ENCODE measurements at places on chromosomes 7 and 10.

DNA sequence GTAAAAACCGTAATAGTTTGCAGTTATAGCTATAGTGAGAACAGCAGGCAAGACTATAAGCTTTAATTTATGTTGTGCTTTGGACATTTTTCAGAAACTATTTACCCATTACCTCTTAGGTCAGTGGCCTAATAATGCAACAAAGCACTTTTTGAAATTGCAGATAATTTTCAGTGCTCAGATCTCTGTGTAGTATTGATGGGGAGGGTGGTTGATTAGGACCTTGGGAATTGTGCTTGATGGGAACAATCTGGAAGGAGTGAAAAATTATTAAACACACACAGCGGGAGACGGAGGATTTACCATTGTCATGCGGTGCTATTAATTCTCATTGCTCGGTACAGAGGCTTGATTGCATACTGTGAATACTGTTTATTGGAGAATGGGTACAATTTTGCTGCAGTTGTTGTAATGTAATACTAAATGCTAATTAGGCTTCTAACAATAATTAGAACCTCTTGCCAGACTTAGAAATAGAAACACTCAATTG is 304.8 kb downstream of the LRMDA start:
- DNase-seq, result no peak

DNA sequence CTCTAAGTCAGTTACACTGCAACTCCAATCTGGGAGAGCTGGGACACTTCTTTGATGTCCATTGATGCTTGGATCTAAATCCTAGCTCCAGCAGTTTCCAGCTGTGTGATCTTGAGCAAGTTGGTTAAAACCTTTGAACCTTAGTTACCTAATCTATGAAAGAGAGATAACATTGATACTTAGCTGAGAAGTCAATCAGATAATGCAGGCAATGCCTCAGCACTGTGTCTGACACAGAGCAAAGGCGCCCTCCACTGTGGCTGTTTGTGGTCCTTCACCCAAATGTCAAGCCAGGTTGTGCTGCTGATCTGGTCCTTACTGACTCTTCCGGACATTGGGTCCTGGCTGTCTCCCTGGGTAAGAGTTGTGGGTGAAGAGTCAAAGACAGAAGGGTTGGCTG is 20.2 kb downstream of the DNTT start:
- DNase-seq, result no peak

- DNase-seq, result no peak
Observed at GRCh38 chr7:157690833-157691585, 354.2 kb downstream of the DNAJB6 start.

DNA sequence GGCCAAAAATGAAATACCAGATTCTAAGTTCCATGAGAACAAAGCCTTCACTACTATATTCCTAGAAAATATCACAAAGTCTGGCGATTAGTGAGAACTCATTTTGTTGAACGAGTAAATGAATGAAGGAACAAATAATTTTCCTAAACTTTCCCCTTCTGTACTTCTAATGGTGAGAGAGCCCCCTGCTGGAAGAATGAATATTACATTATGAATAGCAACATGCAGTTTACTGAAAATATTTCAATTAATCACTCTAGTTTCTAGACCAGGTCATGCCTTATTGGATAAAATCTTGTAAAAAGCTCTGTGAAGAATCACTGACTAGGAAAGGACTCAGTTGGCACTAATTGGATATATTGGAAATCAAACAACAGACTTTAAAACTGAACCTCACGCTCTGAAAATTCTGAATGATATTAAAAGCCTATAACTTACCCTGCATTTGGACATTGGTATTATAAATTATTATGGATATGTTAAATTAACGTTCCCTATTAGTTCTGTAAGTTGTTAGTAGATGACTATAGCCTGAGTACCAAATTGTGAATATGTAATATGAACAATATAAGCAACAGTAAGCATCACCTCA is 32.4 kb upstream of the MTPN start:
- DNase-seq, result no peak

GRCh38 chr7:135822376-135822775 is 73.8 kb upstream of the FAM180A start:
- DNase-seq, result no peak

DNA sequence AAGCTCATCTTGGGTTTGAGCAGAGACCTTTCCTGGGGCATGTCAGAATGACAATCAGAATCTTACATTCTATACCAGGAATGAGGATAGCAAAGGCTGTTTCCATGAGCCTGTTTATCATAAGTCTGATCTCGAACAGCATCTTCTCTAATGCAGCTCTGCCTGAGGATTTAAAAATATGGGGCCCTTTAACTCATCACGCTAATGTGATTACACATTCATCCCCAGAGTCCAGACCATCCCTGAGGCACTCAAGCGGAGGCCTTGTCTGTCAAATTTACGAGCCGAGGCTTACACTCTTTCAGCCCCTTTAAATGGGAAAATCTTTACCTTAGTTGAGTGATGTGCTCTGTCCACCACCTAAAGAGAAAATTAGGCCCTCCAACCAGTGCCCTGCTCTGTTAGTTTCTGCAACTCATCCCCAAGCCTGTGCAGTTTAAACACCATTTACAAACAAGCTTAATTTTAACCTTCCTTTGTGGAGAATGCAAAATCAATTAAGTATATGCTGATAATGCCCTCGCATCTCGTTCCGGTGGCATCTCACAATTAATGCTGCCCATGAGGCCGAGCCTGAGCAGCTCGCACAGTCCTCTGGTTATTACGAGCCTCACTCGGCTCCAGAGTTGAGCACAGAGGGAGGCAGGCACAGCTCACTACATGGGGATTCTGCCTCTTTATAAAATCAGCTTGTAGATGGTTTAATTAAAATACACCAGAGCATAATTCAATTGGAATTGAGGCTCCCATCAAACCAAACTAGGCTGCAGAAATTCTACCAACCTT is 16.0 kb downstream of the CHST15 start:
- DNase-seq, result no peak

DNA sequence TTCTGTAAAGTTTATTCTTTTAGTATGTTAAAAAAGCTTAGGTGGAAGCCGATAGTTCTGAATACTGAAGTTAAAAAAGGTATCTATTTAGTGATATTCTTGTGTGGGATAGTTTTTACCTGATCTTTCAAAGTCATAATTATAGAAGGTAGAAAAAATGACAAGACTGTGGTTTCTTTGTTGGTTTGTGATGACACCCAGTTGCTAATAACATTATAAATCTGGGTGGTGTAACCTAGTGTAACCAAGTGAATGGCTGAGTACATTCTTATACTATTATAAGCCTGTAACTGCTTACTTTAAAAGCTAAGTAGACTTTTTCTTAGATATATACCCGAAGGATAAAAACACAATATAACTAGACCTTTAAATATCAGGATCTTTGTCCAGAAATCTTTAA is 2.3 kb downstream of the CDK13 start:
- DNase-seq, result no peak

- DNase-seq, result no peak
Observed at GRCh38 chr7:92785923-92786322, 50.5 kb downstream of the CDK6 start.

DNA sequence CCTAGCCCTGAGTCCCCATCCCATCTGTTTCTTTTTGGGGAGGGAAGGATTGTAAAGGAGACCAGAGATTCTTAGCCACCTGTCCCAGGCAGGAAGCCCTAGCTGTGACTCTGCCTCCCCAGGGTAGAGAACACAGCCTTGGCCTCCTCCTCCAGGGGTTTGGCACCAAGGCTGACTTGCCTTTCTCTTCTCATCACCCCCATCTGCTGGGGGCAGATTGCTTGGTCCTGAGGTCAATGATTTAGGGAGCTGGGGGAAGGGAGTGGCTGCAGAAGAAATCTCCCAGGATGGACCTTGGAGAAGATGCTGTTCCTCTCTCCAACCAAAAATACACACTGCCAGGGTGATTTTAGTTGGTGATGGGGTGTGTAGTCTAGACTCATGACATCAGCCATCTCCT is 2.6 kb upstream of the MNX1 start:
- DNase-seq, result no peak

DNA sequence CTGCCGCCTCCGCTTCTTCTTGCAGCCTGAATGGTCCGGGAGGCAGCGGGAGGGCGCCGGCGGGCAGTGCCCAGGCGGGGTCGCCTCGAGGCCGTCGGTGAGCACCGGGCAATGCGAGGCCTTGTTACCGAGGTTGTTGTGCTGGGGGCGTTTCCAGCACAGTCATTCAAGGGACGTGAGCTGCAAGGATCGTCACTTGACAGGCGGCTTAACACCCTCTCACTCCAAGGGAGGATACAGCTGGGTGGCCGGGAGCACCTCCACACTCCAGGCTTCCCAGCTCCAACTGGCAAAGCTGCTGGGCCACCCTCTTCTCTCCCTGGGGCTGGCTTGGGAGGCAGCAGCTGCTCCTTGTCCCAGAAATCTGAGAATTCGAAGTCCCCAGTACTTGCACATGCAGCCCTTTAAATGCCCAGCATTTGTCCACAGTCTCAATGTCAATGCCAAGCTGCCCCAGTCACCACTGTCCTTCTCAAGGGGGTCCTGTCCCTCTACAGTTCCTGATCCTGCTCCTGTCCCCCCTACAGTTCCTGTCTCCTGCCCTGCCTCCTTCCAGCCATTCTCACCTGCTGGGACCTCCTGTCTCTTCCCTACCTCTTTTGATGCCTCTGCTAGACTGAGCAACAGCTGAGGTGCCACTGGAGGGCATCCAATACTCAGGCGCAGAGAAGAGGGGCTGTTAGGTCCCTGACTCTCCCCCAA is 4.4 kb upstream of the HOXA11 start:
- DNase-seq, result no peak

- DNase-seq, result no peak
Observed at GRCh38 chr7:127928852-127929251, 102.4 kb downstream of the LRRC4 start.

DNA sequence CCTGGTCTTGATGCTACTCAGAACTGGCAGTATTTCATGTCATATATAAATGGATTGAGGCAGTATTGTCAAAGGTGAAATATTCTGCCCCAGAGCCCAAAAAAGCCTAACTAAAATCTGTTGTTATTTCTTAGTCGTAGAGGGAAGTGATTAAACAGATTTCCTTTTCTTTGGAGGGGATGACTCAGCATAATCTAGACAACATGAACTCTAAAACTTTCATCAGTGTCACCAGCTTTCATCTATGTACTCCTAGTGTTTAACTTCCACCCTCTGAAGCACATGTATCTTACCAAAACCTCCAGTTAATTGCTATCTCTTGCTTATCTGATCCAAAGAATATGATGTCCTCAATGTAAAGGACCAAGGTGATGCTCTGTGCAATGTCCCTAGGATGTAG is 97.1 kb upstream of the ARID5B start:
- DNase-seq, result no peak

- no peak for DNase-seq
Observed at GRCh38 chr7:78850093-78850740, 603.2 kb downstream of the MAGI2 start.

- DNase-seq, result no peak
Observed at GRCh38 chr7:144670218-144670617, 165.6 kb downstream of the TPK1 start.

GRCh38 chr7:90181485-90181884 is 27.2 kb downstream of the STEAP1 start:
- DNase-seq, result no peak

DNA sequence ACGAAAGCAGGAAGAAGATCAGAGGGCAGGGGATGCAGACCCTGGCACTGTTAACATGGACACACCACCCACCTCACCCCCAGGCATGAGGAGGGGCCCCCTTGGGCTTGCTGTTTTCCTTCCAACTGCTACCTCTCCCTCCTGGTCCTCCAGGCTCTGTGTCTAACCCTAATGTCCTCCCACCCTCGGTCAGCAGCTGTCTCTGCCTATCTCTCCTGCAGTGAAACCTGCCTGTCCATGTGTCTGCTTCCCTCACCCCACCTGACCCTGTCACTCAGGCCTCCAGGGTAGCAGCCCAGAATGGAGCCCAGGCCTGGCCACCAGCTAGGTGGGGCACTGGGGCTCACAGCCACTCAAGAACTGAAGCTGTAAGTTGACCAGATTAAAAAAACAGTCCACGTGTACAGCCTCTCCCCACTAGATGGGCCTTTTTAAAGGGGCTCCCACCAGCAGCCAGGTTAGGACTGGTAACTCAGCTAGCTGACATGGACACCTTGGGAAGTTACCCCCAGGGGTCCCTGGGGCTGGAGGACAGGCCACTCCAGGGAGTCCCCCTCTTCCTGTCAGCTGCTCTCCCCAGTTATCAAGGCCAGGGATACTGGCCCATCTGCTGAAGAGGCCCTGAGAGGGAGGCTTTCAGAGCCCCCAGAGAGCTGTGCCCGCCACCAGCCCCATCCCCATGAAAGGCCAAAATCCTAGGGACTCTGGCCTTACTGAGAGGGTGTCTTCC is 1.5 kb downstream of the SMARCD3 start:
- DNase-seq, result no peak

DNA sequence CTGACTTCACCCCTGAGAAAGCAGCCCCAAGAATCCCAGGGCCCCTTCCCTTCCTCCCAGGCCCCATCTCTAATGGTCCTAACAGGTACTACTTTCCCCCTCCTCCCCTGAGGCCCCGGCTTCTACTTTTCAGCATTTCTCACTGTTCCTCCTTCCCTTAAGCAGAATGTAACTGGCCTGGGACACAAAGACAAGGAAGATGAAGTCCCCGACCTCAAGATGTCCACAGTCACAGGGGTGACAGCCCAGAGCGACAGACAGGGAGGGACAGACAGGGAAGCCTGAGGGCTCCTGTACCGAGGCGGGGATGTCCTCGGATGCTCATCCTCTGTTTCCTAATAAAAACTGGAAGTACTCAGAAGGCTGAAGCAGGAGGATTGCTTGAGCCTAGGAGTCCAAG is 11.6 kb downstream of the AOC1 start:
- DNase-seq, result no peak

DNA sequence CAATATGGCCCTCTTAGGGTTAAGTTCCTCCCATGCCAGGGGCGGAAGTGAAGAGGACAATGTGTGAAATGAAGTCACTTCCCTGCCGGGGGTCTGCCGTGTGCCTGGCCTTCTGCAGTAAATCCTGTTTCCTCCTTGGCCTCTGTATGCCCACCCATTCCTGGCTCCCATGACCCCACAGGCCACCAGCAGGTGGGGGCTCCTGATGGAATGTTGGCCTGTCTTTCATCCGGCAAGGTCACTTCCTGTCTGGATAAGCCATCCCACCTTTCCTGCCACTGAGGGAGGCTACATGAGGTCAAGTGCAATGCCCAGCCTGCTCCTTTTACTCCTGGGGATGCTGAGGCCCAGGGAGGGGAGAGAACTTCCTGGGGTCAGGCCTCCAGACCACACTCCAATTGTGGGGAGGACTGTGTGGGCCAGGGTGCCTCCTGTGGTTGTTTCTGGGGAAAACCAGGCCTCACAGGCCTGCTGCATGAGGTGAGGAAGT is 22.3 kb downstream of the PALD1 start:
- no peak for DNase-seq

GRCh38 chr7:1940402-1940786 is 270.3 kb downstream of the ELFN1 start:
- peak; percentile 81 for DNase-seq

DNA sequence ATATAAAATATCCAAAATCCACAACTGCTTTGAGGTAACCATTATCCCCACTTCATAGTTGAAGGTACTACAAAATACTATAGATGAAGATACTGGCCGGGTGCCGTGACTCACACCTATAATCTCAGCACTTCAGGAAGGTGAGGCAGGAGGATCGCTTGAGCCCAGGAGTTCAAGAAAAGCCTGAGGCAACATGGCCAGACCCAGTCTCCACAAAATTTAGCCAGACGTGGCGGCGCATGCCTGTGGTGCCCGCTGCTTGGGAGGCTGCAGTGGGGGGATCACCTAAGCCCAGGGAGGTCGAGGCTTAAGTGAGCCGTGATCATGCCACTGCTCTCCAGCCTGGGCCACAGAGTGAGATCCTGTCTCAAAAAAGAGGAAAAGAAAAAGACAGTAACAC is 21.7 kb downstream of the TMEM254 start:
- DNase-seq, result no peak

- no peak for DNase-seq
Observed at GRCh38 chr10:120423431-120424197, 33.4 kb upstream of the PLPP4 start.

All from effector memory CD4-positive, alpha-beta T cell (primary cell).